ENCODE measurements at places on chromosomes 3 and 15. TPM values are rescaled to one million over a fixed set of nuclear protein-coding genes. Genes with fewer than 3 reads are reported as not detected.

DNA sequence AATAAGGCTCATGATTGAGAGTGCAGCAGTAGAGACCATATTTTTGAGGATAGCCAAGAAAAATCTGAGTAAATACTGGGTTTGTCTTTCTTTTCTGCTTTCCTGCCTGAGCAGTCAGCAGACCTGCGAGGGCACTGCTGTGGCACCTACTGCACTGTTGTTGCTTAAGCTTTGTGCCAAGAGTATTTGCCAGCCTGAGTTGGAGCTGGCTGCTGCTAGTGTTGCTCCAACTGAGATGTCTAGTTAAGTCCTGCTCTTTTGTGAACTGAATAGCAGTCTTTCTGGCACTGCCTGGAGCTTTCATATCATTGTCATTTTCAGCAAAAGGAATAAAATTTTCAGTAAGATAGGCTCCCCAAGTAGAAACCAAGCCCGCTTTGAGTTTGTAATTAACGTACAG lies 214.5 kb upstream of the P2RY1 start:
- no peak for DNase-seq

Gene PRR23C
- polyA plus RNA-seq: 0.06 TPM

DNA sequence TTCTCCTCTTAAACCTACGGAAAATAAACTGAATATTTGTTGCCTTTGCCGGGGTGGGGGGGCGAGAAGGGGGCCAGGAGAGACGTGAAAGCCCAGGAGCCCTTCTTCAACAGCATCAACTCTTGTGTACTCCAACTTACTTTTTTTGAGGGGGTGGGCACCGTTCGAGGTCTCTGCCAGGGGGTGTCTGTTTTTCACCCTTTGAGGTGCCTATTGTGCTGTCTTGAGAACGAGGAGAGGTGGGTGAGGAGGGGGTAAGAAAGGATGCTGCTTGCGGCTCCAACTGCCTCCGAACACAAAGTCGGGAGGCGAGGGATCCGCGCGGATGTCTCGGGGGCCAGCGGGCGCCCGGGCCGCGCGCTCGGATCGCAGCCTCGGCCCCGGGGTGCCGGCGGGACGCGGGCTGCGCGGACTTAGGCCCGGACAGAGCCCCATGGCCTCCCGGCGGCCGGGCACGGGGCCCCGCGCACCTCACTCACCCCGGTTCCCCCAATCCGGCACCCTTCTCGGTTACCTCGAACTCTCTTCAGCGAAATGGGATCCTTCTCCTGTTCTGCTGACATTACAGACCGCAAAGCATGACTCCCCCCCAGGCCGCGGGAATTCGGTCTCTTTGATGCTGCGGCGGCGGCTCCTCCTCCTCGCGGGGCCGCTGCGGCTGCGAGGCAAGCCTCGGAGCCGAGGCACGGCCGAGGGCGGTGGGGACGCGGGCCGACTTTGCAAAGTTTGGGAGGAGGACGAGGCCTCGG lies 650 bp downstream of the PYGO1 start:
- DNase-seq: peak; percentile 30

DNA sequence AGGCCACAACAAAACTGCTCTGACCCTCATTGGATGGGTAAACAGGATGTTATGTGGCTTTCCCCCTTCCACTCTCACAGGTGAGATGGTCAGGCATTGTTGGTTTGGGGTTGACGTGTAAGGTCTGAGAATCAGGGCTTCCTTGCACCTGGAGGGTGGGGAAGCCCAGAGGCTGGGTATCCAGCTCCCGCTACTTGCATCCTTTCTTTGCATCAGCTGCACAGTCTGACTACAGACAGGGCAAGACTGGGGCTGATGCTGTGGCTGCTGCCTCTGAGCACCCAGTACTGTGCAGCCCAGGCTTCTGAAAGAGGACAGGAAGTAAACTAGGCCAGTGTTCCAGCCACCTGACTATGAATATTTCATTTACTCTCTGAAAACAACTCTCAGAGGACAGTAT lies 58.0 kb upstream of the ATP2B2 start:
- DNase-seq: no peak

DNA sequence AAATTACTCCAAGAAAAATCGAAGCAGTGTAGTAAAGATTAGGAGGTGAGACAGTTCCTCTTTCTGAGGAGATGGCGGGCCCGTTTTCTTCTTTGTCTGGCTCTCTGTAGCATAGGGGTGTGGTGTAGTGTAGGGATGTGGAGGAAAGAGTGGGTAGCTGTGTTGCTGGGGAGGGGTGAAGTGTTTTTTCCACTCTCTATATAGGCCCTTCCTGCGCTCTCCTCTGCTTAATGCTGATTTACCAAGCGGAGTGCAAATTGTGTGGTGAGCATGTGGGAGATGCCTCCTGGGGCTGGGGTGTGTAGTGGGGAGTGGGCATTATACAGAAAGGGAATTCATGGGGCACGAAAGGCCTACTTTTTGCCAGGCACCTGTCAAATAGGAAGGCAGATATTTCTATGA lies 94.9 kb downstream of the ST6GAL1 start:
- DNase-seq: no peak

GRCh38 chr3:137771401-137772213 lies 7.5 kb downstream of the SOX14 start:
- DNase-seq: no peak

- DNase-seq: no peak
Measured at GRCh38 chr3:10981961-10982360, 10.6 kb upstream of the SLC6A1 start.

- no peak for DNase-seq
Measured at GRCh38 chr3:11568503-11569155, 75.1 kb downstream of the VGLL4 start.

Measured in left renal cortex interstitium (tissue), 4 donors.